Fibroblast of lung (primary cell): ENCODE measurements at places on chromosomes 11 and 22. TPM values are rescaled to one million over a fixed set of nuclear protein-coding genes. Genes with fewer than 3 reads are reported as not detected.
A peak's percentile ranks its signal among the peaks of the same experiment; 100 is the strongest.

GRCh38 chr11:69646493-69647389 is 5.8 kb downstream of the CCND1 start:
- DNase-seq, result no peak

DNA sequence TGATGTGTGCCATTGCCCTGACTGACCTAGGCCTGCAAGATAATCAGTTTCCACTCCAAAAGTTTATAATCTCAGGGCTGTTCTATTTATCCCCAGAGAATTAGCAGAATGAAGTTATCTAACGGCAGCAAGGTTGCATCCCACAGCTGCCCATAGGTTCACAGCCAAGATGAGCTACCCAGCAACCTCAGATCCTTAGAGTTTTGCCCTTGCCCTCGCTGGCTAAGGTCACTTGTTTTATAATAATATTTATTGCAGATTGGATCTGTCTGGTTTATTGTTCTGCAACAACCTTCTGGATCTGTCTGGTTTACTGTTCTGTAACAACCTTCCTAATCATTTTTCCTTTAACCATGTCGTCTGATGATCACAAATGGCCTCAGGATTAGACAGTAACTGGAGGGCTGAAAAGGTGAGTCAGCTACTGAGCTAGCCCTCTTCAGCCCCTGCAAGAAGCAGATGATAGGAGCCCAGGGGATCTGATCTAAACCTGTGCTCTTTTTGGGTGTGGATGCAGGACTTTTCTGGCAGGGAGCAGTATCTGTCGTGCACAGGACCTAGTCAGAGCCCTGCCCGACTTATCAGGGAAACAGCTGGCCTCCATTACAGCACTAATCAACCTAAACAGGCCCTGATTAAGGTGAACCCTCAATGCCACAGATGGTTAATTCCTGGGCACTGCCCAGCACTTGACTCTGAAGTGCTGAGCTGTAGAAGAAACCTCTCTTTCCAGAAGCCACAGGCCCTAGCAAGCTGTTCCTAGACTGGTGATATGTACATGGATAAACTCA is 642.9 kb upstream of the KIRREL3 start:
- no peak for DNase-seq

DNA sequence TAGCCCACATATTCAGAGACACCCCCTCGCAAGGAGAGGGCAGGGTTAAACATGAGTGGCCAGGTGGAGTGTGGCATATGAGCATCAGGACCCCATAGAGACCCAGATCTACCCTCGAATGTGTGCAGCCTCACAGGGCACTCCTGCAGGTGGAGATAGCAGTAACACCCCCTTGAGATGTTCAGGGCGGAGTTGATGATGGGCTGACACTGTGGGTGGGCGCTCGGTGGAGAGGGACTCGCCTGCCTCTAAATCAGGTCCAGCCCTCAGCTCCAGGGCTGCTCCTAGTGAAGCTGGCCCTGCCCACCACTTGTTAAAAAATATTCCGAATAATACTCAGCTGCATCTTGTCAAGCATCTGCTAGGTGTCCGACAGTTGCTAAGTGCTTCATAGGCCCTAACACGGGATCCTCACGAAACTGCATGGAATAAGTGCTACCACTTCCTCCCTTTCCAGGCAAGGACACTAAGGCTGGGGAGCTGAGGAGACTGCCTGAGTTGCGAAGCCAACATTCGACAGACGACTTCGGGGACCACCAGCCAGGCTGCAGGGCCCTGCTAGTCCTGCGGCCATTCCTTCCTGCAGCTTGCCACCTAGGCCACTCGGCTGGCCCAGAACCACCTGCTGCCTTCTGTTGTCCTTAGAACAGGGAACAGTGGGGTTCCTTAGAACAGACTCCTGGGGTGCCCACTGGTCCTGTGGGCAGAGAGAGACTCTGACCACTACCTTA is 74.0 kb upstream of the WNT11 start:
- DNase-seq, result no peak

DNA sequence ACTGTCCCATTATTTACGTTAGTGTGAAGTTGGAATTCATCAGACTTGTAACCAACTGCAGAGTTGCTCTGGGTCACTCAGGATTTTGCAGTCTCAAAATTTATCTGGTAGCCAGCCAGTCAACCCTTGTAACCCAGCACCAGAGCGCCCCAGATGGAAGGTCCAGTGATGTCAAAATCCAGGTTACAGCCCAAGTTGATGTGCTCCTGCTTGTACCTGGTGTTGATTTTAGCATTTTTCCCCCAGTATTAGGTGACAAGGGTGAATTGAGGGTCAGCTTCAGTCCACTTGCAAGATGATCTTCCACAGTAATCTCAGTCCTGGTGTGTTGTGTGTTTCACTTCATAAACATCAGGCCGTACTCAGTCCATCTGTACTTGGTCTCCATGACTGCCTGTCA is 7.5 kb downstream of the TIMM10B start:
- no peak for DNase-seq

GRCh38 chr22:27989758-27990450 is 70.8 kb upstream of the PITPNB start:
- no peak for DNase-seq

DNA sequence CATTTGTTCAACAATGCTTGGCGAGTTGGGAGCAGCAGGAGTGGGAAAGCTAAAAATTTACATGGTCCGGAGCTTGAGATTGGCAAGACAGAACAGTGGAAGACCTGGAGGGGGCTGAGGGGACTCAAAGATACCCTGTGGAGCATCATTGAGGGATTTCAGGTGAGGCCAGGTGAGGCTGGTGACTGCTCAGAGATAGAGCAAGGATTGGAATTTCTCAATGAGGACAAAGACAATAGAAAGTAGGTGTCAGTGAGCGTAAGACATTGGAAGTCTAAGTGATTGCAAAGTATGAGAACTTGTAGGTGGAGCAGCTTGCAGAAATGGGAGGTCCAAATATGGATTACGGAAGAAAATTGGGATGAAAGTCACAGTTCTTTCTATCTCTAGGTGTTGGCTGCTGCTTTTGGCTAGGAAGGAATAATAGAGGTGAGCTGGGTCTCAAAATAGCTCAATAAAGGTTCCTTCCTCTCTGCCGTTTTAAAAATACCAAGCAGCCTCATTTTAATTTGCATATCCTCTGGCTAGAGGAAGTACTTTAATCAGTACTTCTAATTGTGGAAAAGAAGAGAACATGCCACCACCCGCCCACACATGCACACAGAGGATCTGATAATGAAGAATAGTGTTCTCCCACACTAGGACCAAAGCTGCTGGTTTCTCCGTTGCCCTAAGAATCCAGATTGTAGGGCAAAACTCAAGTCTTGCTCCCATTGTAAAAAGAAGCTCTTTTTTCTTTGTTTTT is 41.8 kb upstream of the SORL1-AS1 start:
- no peak for DNase-seq

DNA sequence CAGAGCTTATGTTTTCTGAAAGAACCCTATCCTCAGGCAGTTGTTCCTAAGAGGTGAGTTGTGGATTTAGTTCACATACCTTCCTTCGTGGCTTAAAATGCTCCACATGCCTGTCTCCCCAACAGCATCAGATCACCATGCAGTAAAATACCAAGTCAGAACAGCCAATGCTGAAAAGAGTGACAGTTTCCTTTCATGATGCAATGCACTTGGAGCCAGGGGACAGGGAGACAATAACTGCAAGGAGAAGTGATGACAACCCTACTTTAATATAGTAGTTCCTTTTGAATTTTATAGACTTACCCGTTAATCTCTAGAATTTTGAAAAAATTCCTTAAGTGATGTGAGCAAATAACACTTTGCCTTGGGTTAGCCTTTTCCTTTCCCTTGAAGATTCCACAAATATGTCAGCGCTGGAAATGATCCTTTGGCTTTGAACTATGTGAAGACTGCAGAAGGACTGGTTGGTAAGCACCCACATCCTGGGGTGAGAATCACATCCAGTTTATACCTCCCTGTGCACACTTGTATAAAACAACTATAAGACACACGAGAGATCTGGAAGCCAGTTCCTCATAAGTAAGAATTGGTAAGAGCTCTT is 71.2 kb downstream of the PIWIL4 start:
- DNase-seq, result no peak

DNA sequence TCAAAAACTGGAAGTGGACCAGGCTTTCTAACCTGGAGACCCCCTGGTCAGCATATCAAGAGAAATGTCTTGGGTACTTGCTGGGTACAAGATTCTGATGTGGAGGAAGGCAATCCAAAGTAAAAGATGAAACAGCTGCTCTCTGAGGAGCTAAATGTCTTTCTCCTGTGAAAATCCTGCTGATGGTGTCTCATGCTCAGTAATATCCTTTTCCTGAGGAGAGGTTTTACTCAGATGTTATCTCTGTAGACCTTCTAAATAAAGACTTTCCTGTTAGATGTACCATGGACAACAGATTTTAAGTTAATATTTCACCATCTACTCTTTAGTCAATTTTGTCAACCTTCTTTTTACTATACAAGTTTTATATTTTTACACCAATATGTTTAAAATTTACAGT is 62.9 kb downstream of the FAM83F start:
- DNase-seq, result no peak

DNA sequence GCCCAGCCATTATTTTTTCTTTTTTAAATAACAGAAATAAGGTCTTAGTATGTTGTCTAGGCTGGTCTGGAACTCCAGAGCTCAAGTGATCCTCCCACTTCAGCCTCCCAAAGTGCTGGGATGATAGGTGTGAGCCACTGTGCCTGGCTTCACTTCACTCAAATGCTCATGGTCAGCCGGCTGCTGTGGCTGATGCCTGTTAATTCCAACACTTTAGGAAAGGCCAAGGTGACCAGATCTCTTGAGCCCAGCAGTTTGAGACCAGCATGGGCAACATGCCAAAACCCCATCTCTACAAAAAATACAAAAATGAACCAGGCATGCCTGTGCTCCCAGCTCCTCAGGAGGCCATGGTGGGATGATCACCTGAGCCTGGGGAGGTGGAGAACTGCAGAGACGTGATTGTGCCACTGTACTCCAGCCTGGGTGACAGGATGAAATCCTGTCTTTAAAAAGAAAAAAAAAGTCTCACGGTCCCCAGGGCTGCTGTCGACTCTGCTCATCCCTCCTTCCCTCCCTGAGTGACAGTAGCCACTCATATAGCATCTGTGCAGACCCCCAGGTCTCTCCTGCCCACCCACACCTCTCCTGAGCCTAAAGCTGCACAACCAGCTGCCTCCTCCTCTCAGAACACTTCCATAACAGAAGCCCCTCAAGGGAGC is 3.6 kb downstream of the YDJC start:
- DNase-seq, result no peak

GRCh38 chr11:74011360-74012073 is 2.6 kb upstream of the UCP3 start:
- no peak for DNase-seq

GRCh38 chr11:76253416-76253815 is 47.1 kb upstream of the WNT11 start:
- DNase-seq, result no peak

DNA sequence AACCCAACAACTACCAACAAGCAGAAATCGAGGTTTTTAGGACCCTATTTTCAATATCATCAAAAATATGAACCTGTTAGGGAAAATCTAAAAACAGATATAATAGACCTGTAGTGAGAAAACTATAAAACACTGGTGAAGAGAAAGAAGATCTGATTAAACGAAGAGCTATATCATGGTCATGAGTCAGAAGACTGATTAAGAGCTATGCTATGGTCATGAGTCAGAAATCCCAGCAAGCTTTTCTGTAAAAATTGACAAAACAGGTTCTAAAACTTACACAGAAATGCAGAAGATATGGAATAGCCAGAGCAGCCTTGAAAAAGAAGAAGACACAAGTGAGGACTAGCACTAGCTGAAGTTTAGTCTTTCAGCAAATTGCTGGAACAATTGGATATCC is 345.0 kb downstream of the TBC1D22A start:
- DNase-seq, result peak; percentile 85

- no peak for DNase-seq
Measured at GRCh38 chr11:27545946-27546345, 39.4 kb upstream of the LIN7C start.

GRCh38 chr11:132111316-132111715 is 740.9 kb downstream of the NTM start:
- peak; percentile 38 for DNase-seq

DNA sequence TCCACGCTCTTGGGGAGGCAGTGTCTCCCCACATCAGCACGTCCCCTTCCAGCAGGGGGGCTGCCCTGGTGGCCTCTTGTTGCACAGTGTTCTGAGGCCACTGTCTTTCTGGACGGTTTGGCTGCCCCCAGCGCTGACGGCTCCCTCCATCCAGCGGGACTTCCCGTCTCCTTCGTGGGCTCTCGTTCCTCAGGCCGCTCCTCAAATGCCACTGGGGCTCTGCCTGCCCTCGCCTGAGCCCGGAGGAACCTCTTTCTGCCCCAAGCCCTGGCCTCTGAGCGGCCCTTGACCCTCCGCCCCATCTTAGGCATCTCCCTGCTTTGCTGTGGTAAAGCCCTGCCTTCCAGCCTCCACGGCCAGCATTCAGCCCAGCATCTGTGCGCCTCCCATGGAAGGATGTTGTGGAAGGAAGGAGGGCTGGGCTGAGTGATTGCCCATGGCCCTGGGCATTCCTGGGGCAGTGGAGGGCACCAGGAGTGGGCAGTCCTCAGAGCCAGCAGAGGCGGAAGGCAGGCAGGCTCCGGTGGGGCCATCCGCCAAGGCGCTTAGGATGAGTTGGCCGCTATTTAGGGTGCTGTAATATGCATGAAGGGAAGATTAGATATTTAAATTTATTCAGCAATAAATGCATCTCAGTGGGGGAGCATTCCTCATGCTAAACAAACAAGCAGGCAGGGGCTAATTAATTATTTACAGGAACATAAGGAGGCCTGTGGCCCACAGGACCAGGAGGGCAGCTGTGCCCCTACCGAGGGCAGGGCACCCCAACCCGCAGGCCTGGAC is 17.8 kb downstream of the OTUB1 start:
- DNase-seq, result peak; percentile 14

DNA sequence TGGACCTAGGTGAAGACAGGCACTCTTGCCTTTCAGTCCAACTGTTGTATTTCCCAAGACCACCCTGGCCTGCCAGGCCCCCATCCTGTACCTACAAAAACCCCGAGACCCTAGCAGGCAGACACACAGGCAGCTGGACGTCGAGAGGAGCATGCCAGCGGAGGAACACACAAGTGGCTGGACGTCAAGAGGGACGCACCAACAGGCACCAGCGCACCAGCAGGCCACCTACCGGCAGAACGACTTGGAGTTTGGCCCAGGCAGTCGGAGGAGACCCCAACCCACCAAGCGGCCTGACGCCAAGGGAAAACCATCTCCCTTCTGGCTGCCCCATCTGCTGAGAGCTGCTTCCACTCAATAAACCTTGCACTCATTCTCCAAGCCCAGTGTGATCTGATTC is 1883.4 kb upstream of the RAG2 start:
- DNase-seq, result no peak

- DNase-seq, result no peak
Measured at GRCh38 chr11:119744577-119744976, 15.6 kb upstream of the NECTIN1 start.

- DNase-seq, result no peak
Measured at GRCh38 chr22:42997582-42998090, 17.3 kb downstream of the PACSIN2 start.

SUSD2 gene
- total RNA-seq, result 0.77 and 10.6 TPM in 2 replicates

DRD2 gene
- not detected in 2 replicates for total RNA-seq

TBX10 gene
- not detected in 2 replicates for total RNA-seq

TIMP3 gene
- total RNA-seq, result 145 and 242 TPM in 2 replicates

ALX4 gene
- not detected in 2 replicates for total RNA-seq

ROBO3 gene
- total RNA-seq, result 11.6 and 25.4 TPM in 2 replicates

PLAAT5 gene
- 0.50 and 0.51 TPM in 2 replicates for total RNA-seq

SLC5A1 gene
- total RNA-seq, result not detected in 2 replicates
